Fibroblast of skin of left biceps (primary cell): ENCODE measurements at places on chromosomes 2 and 18.
A peak's percentile ranks its signal among the peaks of the same experiment; 100 is the strongest.

DNA sequence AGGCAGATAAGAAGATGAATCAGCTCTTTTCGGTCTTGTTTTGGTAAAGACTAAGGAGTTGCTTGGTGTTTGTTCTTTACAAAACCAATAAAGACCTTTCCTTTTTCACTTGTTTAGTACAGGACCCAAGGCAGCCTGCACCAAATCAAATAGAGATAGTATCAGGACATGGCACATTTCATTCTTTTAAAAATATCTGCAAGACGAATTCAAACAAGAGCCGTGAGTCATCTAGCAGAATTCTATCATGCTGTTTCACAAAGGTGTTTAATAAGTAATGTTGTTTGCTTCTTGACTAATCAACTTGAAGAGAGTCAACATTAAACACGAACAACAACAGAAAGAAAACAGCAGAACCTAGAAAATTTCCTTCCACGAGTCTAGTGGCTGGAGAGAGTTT is 102.8 kb upstream of the TTN start:
- DNase-seq: no peak

DNA sequence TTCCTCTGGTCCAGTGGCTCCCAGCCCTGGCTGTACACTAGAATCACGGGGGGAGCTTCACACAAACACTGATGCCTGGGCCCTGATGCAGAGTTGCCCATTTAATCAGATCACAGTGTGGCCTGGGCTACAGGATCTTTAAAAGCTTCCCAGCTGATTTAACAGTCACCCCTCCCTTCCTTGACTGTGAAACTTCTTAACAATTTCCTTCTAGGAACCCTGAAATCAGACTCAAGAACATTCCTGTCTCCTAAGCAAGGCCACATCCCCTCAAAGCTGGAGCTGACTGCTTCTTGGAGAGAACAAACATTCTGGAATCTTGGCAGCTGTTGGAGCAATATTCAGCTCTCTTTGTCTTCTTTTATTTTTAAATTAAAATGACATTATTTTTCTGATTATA is 88.7 kb downstream of the ADD2 start:
- no peak for DNase-seq

- DNase-seq: no peak
These were observed 42.0 kb downstream of the MAPRE2 start for GRCh38 chr18:35083174-35083712.

GRCh38 chr18:56393870-56394269 is 244.5 kb downstream of the TXNL1 start:
- no peak for DNase-seq

DNA sequence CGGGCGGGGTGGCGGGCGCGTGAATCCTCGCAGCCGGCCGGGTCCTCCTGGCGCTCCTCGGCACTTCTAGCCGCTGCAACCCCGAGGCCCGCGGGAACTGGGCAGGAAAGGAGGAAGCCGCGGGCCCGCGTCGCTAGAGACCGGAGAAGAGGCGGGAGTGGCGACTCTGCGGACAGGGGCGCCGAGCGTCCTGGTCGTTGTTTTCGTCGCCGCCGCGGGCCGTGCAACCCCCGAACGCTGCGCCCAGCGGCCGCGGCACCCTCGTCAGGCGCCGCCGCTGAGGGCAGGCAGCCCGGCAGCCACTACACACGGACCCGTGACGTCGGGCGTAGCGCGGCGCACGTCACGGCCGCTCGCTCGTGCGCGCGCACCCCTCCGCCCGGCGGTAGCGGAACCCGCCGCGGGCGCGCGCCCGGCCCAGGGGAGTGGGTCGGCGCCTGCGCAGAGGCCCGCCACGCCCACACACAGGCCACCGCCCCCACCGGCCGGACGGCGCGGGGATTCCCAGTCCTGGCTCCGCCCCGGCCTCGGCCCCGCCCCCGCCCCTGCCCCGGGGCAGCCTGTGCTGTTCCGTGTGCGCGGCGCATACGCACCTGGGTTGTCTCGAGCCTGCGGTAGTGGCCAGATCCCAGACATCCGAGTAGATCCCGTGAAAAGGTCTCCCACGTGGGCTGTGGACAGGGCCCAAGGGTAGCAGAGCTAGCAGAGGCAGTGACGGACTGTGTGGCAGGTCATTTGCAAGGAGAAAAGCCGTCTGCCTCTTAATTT is at the start of gene MAP3K2:
Gene MAP3K2 (minus strand): TSS at position 321 of the 768 bp plus-strand sequence. CDS start 44,846 bp downstream, outside the sequence.
- DNase-seq: peak; percentile 85

DNA sequence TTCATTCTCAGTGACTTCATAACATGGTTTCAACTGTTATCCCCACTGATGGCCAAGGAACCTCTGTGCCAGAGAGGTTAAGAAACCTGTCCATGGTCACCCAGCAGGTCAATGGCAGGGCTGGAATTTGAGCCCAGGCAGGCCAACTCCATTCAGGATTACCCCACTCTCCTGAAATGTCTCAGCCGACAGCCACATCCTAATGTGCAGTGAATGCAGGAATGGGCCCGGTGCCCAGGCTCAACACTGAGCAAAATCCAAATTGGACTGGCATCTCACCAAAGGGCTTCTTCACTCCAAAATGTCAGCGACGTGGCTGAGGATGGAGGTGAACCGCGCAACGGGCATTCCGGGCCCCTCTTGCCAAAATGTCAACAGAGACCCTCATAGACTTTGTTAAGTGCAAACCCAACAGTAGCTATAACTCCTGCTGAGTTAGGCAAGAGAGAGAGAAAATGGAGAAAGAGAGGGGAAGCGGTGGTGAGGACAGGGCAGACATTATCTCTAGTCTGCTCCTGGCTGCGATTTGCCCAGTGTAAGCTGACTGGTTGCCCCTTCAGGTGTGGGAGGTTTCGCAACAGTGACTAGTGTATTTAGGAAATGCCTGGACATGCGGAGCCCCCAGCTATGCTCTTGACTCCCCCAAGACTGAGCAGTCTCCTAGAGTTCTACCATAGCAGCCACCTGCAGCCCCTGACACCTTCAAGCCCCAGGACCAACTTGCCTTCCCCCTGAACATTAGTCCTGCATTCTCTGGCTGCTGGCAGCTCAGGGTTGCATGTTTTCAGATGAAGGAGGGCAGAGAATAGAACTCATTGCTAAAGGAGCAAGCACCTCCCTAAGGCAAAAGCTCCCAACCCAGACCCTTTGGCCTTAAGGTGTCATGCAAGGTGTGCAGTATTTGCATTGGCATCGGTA is 167.7 kb downstream of the ANAPC1 start:
- DNase-seq: no peak

- DNase-seq: no peak
These were observed 9.3 kb downstream of the MEX3C start for GRCh38 chr18:51188024-51188701.

- DNase-seq: no peak
These were observed 15.7 kb downstream of the MSH6 start for GRCh38 chr2:47798631-47799030.

DNA sequence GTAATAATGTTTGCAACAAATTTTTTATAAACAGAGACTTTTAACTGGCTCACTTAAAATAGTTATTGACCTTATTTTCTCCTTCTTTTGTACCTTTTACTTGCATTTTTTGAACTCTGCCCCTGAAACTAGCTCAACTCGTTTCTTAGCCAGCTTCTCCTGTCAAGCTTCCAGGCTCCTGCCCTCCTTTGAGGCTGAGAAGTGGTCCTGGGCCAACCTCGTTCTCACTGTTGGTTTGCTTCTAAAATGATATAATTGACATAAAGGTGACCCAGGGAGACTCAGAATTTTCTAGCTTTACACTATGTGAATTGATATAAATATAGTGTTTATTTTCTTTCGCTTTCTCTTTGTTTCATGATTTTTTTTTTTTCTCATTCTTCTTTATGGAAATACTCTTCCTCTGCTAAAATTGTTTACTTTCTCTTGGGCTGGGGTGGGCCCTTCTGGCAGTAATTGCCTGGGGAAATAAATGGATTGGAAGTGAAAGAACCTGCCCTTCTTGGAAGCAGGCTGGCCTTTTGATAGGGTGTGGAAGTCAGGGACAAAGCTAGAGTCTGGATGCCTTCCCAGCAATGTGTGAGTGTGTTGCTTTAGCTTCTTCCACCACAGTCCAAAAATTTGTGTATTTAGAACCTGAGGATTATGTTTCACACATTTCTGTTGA is 30.7 kb downstream of the GPD2 start:
- DNase-seq: no peak

GRCh38 chr2:33077844-33078243 is 131.1 kb downstream of the LTBP1 start:
- no peak for DNase-seq

DNA sequence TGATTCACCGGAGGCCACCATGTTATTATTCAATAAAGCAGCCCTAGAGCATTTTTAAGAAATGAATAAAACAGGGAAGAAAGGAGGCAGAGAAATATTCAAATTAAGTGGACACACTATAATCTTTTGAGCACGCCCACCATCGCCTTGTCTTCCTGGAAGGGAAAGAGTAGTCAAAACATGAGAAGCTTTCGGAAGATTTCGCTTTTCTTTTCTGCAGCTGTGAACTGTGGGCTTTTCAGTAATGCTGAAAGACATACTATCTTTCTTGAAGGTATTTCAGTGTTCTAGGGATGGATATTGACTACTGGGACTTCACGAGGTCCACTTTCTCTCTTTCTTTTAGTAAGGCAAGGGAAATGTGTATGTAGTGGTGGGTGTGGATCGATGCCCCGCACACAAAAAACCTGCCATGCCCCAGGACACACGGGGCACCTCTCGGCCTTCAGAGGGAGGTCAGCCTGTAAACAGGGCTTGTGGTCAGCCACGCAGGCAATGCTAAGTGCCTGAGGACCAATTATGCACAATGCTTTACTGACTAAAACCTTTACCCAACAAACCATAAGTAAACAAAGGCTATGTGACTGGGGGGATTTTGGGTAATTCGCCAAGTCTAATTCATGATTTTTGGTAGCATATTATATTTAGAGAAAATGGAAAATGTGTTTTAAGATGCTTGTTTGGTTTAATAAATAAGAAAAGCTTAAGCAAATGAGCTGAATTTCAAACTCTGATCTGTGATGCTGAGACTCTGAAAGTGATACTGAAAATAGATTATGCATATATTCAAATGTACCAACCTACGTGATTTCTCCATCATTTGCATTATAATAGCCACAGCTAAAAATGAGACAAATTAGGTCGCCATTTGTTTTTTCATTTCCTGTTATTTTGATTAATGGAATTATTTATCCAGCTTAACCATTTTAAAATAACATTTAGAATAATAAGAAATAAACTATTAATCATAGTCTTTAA is 130.5 kb downstream of the ZNF516 start:
- DNase-seq: no peak

GRCh38 chr2:118883792-118884191 is 36.3 kb upstream of the EN1 start:
- DNase-seq: no peak

GRCh38 chr2:153715218-153715850 is 156.4 kb upstream of the GALNT13 start:
- no peak for DNase-seq

DNA sequence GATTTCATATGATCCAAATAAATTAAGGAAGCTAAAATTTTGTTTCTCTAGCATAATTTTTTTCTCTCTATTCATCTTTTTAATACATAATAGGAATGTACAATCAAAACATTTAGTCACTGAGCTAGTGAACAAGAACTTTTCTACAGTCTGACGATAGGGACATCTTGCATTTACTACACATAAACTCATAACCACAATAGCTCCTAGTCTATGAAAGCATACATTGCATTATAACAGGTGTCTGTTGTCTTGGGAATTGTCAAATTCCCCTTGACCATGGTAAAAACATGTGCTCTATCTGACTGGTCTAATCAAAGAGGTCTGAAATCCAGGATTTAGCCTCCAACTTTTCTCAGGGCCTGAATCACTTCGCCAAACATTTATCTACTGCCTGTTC is 144.8 kb downstream of the FAM124B start:
- DNase-seq: no peak

DNA sequence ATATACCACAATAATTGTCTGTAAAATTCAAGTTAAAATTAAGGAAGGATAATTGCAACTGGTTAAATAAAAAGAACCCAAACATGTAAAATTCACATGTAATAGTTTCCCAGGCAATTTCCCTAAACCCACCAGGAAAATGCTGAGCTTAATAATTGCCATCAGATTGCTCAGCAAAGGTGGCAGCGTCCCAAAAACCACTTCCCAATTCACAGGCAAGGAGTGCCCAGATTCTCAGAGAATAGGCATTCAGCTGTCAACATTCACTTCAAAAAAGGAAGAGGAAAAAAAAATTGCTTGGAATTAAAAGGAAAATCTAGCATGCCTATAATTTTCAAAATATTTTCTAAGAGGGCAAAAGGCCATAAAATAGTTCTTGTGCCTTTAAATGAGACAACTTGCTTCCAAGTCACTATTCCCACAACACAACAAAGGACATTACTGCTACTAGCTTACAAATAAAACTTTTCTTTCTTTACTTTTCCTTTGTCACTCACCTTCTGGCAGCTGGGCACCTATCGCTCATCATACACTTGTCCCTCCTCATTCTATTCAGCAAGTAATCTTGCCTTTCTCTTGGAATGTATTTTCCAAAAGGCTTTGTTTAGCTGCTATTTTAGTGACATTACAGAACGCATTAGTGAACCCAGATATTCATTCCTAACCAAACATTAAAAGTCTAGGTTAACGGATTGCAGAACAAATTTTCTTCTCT is 15.2 kb downstream of the SRBD1 start:
- DNase-seq: peak; percentile 37

DNA sequence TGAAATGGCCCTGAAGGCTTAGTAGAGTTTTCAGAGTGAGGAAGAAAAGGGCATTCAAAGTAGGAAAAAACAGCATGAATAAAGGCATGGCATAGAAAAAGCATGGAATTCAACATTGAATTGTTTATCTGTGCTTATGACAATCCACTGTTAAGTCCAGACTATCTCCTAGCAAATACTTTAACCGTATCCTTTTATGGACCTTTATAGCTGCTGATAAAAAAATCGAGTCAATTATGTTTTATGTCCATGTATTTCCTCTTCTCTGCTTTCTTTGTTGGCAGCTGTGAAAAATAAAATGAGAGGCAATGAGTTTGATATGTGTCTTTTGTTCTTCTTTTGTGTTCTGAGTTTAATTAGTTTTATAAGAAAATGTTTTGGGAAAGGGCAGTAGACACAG is 70.4 kb downstream of the TDRD15 start:
- DNase-seq: no peak

GRCh38 chr2:240909216-240909974 is 3.3 kb downstream of the CROCC2 start:
- DNase-seq: no peak

DNA sequence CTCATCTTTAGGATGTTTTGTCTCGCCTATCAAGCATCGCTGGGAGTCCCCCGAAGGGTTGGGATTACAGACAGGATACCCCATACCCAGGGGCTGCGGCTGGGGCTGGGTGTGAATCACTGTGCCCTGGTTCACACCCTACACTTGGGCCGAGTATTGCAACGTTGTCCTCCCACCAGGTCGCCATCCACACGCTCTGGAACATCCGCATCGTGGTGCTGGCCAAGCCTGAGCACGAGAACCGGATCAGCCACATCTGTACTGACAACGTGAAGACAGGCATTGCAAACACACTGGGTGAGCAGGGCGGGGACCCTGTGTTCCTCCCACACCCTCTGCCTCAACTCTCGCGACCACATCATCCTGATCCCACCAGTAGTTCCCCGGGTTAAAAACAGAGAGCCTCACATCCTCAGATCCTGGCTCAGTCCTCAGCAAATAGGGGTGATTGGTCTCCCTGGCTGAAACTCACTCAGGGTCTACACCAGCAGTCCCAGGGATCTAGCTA is 87.3 kb upstream of the ATG16L1 start:
- DNase-seq: no peak
